Activated CD4-positive, alpha-beta T cell treated with anti-CD3 and anti-CD28 coated beads, Interleukin-2, amount 50 U/mL, for 1 hour (primary cell): ENCODE measurements at places on chromosomes 7 and 10.

DNA sequence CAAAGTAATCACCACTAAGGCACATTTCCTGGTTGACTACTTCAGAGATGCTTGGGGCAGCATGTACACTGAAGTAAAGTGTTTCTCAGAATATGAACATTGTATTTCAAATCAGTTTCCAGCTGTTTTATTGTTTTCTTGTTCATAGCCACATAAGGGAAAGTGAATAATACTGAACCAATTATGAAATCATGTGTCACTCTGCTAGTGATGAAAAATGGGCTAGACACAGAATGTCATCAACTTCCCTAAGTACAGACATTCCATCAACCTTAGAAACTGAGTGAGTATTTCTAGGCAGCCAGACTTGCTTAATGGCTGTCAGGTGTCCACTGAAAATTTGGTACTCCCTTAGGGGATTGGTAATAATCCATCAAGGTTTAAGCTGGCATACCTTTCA lies 603.5 kb downstream of the ARL4A start:
- no peak for DNase-seq

DNA sequence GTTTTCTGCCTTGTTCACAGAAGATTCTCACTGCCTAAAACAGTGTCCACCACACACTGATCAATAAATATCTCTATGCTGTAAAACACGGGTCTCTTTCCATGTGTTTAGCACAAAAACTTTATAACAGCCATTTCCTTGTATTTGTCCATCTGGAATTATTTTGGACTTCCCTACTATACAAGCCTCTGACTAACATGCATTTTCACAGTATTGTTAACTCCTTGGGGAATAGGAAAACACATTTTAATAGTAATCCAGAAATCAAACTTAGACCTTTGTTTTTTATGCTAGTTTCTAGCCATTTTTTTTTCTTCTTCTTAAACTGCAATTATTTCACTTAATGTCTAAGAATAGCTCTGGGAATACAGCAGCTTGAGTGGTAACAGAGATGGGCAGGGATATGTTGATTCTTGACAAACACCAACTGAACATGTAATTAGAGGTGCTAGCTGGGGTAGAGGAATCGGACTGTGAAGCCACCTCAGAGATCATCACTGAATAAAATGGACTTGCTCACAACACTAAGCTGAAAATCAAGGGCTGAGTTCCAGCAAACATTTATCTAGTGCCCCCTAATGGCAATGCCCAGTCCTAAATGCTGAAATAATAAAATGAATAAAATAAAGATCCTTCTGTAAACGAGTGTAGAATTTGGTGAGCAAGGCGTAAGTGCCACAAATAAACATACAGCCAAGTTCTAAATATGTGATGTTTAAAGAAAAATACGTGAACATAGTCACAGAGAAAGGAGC lies 593.1 kb downstream of the SORCS1 start:
- no peak for DNase-seq

- DNase-seq, result no peak
Observed at GRCh38 chr7:151235091-151235787, 3.0 kb downstream of the CHPF2 start.

- DNase-seq, result no peak
Observed at GRCh38 chr7:75819711-75820110, 6.1 kb upstream of the CCL24 start.

DNA sequence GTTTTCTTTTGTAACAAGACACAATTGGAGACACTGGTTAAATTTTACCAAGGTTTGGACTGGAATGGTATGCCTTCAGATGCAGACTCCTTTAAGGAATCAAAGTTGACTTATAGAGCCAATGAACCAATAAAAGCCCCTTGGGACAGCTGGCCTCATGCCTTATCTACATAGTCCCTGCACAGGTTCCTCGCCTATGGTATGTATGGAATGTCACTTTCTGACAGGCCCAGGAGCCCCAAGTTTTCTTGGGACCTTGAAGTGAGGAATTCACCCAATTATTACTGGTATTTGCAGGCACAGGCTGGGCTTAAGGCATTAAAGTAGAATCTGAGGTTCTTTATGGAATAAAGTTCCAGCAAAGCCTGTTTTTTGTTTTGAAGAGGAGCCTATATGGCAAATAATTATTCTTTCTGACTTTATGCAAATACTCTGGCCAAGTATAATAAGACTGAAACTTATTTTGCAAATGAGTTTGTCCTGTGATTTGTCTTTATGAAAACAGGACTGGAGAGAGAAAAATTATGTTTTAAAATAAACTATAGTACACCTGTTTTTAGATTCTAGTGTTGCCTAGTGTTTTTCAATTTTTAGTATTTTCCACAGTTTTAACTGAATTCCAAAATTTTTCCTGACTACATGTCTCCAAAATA lies 24.1 kb upstream of the DNMBP start:
- no peak for DNase-seq

DNA sequence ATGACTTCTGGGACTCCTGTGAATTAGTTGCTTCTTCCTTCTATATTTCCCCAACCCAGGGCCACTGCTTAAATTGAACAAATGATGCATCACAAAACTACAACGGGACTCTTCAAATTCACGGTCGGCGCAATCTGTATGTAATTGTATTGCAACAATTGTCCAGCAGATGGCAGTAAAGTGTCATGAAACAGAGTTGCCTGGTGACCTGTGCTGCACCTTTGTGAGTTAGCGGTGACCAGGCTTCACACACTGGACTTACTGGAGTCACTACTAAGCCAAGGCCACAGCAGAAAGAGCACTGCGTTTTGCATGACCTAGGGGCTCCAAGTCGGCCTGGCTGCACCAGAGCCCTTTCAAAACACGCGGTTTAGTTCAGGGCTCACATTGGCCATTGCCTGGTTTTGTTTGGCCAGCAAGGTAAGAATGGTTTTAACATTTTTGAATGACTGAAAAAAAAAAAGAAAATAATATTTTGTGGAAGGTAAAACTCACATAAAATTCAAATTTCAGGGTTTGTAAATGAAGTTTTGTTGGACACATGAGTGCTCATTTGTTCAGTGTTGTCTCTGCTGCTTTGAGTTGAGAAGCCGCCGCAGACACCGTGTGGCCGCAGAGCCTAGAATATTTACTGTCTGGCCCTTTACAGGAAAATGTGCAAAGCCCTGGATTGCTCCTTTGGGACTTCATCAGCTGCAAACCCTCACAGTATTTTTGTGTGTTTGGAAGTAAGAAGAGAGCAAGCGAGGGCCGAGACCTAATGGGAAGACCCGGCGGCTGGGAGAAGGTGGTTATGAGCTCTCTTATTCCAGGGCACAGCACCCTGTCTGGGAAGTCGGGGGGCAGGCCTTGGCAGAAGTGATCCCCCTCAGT lies 23.2 kb upstream of the ZNF32 start:
- DNase-seq, result peak; percentile 38

DNA sequence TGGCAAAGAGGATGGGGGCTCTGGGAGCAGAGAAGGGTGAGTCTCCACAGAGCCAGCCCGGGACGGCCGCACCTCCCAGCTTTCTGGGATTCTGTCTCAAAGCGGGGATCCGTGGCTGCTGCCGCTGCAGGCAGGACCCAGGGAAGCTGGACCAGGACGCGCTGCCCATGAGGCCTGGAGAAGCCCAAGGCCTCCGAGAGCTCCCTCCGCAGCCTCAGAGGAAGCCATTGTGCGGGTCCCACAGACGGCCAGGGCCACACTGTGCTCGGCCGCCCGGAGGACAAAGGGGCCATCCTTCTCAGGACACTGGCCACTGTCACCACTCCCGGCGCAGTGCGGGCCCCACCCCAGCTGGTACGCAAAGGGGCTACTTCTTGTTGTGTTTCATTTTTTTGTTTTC lies 79.3 kb upstream of the PDGFA start:
- DNase-seq, result no peak

- DNase-seq, result no peak
Observed at GRCh38 chr7:78576236-78576635, 777.7 kb downstream of the PHTF2 start.

GRCh38 chr7:96786261-96786997 lies 76.8 kb upstream of the SEM1 start:
- no peak for DNase-seq

DNA sequence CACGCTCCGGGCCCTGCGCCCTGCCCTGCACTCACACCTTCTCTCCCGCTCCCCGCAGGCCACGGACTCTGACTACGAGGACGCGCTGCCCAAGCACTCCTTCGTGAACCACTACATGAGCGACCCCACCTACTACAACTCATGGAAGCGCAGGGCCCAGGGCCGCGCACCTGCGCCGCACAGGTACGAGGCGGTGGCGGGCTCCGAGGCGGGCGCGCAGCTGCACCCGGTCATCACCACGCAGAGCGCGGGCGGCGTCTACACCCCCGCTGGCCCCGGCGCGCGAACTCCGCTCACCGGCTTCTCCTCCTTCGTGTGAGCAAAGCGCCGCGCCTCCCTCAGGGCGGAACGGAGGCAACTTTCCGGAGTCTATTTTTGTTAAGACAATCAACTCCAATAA lies 417.0 kb upstream of the FOXK1 start:
- no peak for DNase-seq
